ENCODE measurements at places on chromosomes 13 and 19.

DNA sequence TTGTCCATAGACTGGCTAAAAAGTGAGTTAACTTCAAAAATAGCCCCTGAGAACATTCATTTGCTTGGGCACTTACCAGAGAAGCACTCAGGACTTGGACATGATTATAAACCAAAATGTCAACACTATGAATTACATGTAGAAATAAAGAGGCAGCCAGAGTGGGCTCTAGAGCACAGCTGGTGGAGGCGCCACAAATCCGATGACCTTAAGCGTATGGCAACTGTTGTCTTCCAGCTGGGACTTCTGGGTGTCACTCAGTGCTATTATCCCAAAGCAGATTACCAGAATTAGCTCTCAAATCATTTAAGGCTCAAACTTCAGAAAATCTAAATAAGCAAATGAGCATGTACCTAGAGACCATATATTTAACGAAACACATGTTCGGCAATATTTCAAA lies 1255.5 kb upstream of the SLC10A2 start:
- DNase-seq = no peak

DNA sequence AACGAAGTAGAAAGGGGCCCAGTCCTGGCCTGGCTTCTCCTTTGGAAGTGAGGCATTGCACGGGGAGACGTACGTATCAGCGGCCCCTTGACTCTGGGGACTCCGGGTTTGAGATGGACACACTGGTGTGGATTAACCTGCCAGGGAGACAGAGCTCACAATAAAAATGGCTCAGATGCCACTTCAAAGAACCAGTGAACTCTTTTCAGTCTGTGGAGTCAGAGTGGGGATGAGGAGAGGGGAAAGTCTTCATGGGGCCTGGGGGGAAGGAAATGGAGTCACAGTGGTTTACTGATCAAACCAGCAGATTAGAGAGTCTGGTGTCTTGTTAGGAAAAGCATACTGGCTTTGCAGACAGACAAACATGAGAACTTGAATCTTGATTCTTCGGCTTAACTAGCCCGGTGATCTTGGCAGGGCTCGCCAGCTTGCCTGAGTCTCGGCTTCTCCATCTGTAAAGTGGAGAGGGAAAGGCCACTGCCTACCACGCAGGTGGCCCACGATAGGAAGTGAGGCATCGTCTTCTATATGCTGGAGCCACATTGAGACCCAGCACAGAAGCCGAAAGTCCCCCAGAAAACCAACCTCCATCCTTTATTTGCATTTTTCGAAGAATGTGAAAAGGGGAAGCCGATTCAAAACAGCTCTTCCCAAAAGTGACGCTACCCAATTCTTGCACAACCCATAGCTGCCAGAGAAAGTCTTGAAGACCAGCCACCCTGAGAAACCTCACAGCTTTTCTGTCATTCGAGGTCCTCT lies at the start of gene FFAR1:
Gene FFAR1, plus strand, starts transcription at position 732 of the 759 bp plus-strand sequence. CDS start 3,650 bp downstream, outside the sequence.
- DNase-seq = peak; percentile 61

GRCh38 chr19:51181913-51182419 lies 39.9 kb downstream of the SIGLEC7 start:
- no peak for DNase-seq

- no peak for DNase-seq
These were observed 87.3 kb upstream of the FARP1 start for GRCh38 chr13:98055623-98056022.

DNA sequence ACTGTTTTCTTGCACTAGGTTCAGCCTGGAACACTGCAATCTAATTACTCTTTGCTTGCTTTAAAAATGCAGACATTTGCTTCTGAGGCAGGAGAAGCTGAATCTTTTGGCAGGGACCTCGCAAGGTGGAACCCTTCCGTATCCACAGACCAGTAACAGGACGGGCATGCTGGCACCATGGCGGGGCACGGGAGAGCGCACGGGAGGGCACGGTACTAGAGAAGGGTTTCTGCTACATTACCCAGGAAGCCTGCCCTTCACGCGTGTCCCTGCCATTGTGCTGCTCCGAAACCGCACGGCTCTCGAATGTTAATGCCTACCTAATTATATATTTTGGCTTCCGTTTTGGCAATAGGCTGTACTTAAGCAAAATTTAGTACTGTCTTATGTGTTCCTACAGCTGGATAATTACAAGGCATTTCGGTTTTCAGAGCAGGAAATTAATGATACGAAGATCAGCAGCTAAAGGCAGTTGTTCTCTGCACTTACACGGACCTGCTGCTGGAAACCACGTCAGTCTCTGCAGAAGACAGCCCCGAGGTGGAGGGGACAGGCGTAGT lies 430.4 kb downstream of the IRS2 start:
- no peak for DNase-seq

GRCh38 chr13:26914148-26914547 lies 153.6 kb upstream of the GPR12 start:
- no peak for DNase-seq

DNA sequence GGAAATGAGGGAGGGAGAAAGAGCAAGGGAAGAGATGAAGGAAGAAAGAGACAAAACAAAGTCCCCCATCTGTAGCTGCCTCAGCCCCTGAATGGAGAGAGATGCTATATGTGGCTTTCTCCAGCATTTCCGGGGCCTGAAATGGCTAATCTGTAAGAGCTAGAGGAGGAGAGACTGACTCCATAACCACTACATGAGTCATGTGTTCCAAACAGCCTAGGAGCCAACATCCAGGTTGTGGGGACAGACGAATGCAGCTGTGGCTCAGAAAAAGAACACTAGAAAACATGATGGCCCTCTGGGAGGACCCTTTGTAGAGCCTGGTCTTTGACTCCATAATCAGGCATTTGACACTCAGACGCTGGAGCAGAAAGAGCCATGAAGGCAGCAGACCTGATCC lies 292.0 kb upstream of the ZNF507 start:
- DNase-seq = peak; percentile 55

GRCh38 chr19:55592391-55593090 lies 6.8 kb downstream of the FIZ1 start:
- peak; percentile 3 for DNase-seq

DNA sequence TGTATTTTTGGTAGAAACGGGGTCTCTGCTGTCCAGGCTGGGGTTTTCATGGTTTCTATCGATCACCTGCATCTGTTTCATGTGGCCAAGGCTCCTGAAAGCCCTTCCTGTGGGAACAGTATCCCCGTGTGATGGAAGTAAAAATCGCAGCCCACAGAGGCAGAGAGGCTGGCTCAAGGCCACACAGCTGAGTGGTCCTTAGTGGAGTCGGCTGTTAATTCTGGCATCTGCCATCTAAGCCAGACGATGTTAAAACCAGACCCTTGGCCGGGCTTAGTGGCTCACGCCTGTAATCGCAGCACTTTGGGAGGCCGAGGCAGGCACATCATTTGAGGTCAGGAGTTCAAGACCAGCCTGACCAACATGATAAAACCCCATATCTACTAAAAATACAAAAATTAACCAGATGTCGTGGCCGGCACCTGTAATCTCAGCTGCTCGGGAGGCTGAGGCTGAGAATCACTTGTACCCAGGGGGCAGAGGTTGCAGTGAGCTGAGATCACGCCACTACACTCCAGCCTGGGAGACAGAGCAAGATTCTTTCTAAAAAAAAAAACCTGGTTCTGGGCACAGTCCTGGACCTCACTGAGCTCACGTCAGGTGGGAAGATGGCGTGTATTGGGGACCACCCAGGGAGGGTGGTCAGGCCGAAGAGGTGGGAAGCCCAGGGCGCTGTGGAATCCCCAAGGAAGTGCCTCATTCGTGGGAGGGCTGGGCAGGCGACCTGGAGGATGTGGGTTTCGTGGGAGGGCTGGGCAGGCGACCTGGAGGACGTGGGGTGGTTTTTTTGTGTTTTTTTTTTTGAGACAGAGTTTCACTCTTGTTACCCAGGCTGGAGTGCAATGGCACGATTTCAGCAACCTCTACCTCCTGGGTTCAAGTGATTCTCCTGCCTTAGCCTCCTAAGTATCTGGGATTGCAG lies 18.5 kb upstream of the MISP start:
- no peak for DNase-seq

GRCh38 chr13:42048342-42048683 lies at the start of gene DGKH:
DGKH (plus strand) TSS chr13:42048648; CDS start chr13:42048774, 126 bp downstream.
- DNase-seq = no peak

DNA sequence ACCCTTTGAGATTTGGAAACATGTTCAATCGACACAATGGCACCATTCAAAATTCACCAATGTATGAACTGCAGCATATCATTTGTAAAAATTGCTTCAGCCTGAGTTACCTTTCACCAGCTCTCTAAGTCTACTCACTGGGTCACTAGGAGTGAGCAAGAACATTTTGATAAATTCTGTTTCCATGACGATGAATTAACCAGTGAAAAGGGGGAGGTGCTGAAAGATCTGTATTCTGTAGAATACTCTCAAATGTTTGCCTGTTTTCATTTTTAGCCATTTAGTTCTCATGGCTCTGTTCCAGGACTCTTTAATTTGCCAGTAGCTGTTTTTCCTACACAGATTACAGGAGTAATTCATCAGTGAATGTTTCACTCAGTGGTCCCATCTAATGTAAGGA lies 883.4 kb downstream of the DIAPH3 start:
- DNase-seq = peak; percentile 29

DNA sequence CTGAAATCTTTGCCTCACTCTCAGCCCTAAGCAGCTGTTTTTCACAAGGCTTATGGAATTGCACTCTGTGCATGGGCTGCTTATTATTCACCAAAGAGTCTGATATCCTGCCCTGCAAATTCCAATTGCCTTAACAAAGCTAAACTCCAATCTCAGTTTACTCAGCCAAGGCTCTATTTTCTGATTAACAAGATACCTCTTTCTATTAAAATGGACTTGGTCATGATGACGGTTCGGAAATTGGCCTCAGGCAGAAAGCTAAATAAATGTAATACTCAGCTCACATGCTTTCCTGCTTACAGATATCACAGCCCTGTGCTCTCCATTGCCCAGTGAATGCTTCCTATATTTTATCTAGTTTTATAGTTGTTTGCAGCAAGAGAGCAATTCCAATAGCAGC lies 1270.8 kb downstream of the PCDH9 start:
- no peak for DNase-seq

GRCh38 chr13:19123502-19123901 lies 58.1 kb downstream of the TUBA3C start:
- no peak for DNase-seq

GRCh38 chr19:1026783-1027649 lies 608 bp downstream of the CNN2 start:
- DNase-seq = no peak

DNA sequence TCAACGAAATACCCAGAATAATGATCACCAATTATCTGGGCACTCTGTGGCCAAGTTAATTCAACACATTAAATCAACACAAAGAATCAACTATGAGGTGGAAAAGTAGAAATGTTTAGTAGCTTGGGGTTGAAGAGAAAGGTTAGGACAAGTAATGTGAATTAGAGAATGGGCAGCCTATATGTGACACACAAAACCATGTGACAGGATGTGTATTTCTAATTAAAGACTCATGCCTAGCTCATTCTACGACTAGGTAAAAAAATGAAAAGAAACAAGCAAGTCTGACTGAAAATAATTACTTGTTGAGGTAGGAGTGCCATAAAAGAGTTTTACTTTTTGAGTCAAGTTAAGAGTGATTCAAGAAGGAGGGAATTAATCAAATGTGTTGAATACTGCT lies 2646.0 kb upstream of the PCDH20 start:
- no peak for DNase-seq

- no peak for DNase-seq
These were observed 86.2 kb downstream of the CAB39L start for GRCh38 chr13:49357694-49358093.

DNA sequence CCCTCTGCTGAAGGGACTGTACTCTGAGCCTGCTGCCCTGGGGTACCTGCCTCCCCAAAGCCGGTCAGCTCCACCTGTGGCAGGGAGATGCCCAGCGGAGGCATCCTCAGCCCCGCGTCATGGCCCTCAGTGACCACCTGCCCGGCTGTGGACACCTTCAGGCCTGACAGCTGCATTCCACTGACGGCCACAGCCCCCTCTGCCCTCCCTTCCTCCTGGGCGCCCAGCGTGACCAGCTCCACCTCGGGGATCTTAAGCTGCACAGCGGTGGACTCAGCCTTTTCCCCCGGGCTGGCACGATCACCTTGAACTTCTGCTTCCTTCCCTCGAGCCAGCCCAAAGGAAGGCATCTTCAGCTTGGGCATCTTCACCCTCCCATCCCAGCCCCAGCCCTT lies 4.8 kb upstream of the HIPK4 start:
- DNase-seq = no peak

GRCh38 chr13:51270623-51271415 lies 48.6 kb downstream of the FAM124A start:
- DNase-seq = peak; percentile 72

GRCh38 chr13:22800526-22801401 lies 380.0 kb upstream of the SGCG start:
- peak; percentile 79 for DNase-seq

- DNase-seq = peak; percentile 49
These were observed 40.6 kb upstream of the ZNF681 start for GRCh38 chr19:23799321-23799720.

DNA sequence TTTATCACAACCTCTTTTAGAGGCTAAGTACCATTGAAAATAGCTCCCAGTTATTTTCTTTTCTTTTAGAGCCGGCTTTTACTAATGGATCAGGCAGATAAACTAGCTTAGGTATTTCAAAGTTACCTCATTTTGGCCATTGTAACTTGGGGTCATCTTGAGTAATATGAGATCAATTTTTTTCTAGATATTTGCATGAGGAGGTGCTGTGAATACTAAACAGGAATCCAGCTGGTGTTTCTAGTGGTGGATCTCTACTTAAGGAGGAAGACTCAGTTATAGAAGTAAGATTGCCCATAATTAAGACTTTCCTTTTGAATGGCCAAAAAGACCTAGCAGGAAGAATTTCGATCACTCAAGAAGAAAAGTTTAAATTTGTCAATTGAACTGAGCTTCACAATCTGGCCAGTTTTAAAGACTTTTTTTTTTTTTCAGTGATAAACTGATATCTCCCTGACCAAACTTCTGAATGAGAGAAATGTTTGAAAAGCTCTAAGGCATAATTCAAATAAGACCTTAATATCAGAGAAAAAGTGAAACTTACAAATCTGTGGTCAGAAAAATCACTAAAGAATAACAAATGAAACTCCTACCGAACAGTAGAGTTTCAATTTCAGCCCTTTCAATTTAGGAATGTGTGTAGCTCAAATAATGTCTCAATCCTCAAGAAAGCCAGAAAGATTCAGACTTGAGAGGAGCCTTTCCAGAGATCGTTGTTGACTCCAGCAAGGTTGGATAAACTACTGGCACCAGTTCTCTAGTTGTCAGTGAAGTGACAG lies 11.6 kb upstream of the NAA16 start:
- no peak for DNase-seq

DNA sequence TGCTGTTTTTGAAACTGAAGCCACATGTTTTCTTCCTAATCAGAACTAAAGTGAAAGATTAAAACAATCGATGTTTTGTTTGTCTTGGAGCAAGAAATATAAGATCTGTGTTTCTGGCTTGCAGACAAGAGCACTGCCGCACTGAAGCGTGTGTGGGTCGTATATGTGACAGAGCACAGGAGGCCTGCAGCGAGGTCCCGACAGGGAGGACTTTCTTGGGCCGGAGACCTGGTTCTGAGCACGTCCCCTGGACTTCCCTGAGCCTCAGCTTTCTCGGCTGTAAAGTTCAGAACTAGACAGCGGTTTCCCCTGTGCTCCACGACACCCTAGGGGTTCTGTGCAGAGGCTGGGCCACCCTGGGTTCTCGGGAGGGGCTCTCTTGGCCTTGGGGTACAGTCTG lies 60.5 kb downstream of the GADD45B start:
- no peak for DNase-seq

Data from muscle of leg (tissue), 16 donors.